Keratinocyte (primary cell): ENCODE measurements at places on chromosomes 5 and 9. TPM values are rescaled to one million over a fixed set of nuclear protein-coding genes. Genes with fewer than 3 reads are reported as not detected.
A peak's percentile ranks its signal among the peaks of the same experiment; 100 is the strongest.

RPL37 gene
- 987 to 3,530 TPM (median 3,448 TPM) in 3 replicates for polyA plus RNA-seq

CFAP77 gene
- not detected in 3 replicates for polyA plus RNA-seq

DCAF12 gene
- polyA plus RNA-seq, result 27.5 to 34.0 TPM (median 33.0 TPM) in 3 replicates

RASGEF1C gene
- polyA plus RNA-seq, result not detected in 3 replicates

BTNL8 gene
- polyA plus RNA-seq, result not detected in 3 replicates

FSD1L gene
- polyA plus RNA-seq, result 1.8 to 5.2 TPM (median 3.4 TPM) in 3 replicates

NUDT2 gene
- polyA plus RNA-seq, result 33.4 to 35.3 TPM (median 33.6 TPM) in 3 replicates

PCDHA8 gene
- polyA plus RNA-seq, result not detected in 3 replicates

RAB3C gene
- not detected in 3 replicates for polyA plus RNA-seq

DENND4C gene
- 16.5 to 26.0 TPM (median 25.6 TPM) in 3 replicates for polyA plus RNA-seq

TRPM3 gene
- 0.03 to 0.27 TPM (median 0.04 TPM) in 3 replicates for polyA plus RNA-seq

DNA sequence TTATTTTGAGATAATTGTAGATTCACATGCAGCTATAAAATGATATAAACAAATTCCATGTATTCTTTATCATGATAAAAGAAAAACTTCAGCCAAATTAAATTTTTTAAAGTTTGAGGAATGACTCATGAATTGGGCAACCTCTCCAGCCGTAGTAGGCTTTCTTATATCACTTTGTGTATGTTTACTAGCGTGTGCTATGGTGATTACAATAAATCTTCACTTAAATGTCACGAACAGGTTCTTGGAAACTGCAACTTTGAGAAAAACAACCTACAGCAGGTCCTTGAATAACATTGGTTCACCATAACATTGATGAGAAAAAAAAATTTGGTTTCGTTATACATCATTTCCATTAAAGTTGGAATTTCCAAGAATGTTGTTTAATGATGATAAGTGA is 730.9 kb upstream of the TYRP1 start:
- DNase-seq, result no peak

DNA sequence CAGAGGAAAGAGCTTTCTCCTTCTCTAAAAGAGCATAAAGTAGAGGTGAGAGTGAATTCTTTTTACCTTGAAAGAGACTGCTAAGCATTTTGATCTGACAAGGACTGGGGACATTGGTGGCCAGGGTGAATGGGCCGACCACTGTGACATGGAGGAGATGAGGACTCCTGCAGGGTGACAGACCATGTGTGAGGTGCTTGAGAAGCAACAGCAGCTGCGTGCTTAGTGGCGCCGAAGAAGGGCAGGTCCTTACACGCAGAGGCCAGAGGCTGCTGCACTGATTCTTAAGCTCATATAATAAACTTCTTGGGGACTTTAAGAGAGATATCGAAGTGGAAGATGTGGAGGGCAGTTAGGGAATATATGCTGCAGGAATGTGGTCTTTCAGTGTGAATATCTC is 8.7 kb upstream of the JAKMIP2 start:
- DNase-seq, result no peak

DNA sequence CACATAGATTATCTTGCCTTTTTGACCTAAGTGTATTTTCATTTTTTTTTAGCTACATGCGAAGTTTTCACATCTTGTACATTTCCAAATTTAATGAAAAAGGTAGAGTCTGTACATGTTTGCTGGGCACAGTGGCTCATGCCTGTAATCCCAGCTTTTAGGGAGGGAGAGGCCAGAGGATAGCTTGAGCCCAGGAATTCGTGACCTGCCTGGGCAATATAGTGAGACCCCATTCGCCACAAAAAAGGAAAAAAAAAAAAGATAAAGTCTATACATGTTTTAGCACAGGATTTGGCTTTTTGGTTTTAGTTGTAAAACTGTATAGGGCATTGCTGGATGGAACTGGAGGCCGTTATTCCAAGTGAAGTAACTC is 28.8 kb downstream of the RAI14 start:
- no peak for DNase-seq

DNA sequence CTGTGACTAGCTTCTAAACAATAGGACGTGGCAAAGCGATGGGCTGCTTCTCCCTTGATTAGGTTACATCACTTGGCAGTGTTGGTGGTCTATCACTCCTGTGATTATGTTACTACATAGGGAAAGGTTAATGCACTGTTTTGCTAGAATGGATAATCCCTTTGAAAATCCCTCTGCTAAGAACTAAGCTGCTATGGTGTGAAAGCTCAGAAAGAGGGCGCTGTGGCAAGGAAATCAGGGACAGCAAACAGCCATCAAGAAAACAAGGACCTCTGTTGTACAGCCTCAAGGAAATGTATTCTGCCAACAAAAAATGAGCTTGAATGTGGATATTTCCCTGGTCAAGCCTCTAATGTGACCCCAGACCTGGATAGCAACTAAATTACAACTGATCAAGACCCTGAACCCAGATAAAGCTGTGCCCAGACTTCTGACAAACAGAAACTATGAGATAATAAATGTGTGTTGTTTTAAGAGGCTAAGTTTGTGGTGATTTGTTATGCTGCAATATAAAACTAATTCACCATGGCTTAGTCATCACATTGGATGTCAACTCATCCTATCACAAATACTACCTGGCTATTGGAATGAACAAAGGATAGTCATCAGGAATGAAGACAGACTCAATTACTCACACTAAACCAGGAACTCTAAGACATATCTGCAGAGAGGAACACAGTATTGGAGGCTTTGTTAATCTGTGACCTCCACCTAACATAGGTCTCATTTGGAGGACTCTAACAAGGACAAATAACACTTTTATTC is 1215.9 kb downstream of the EFNA5 start:
- peak; percentile 62 for DNase-seq

DNA sequence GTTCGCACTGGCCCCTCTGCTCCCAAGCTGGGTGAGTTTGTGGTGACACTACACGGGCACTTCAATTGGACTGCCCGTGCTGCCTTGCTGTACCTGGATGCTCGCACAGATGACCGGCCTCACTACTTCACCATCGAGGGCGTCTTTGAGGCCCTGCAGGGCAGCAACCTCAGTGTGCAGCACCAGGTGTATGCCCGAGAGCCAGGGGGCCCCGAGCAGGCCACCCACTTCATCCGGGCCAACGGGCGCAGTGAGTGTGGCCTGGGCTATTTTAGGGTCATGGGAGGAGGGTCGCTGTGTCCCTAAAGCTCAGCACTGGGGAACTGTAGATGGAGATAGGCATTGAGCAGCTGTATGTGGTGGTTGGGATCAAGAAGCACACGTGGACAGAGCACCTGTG is 1.4 kb downstream of the NPR2 start:
- no peak for DNase-seq

DNA sequence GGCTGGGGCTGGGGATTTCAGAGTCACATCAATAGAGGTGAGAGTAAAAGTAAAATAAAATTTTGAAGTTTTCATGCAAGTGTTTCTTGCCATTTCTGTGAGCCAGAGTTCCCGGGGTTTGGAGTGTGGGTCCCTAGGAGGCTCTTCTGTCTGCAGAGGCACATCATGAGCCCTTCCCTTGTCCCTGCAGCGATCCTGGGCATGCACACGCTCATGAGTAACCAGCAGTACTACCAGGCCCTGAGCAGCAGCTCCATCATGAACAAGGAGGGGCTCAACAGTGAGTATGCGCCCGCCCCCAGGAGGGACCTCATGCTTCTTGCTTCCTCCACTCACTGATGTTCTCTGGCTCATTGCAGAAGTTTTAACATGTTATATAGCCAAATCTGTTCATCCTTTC is 61.1 kb downstream of the TMOD1 start:
- no peak for DNase-seq

- DNase-seq, result no peak
Measured at GRCh38 chr5:113615708-113616107, 102.2 kb downstream of the YTHDC2 start.

- DNase-seq, result no peak
Measured at GRCh38 chr9:16884373-16884772, 13.9 kb upstream of the BNC2 start.

GRCh38 chr9:134344068-134344799 is 18.0 kb downstream of the RXRA start:
- no peak for DNase-seq

GRCh38 chr5:73215531-73215890 is 42.5 kb downstream of the TMEM174 start:
- no peak for DNase-seq

GRCh38 chr5:59067956-59068656 is 485.2 kb downstream of the RAB3C start:
- DNase-seq, result no peak

- peak; percentile 1 for DNase-seq
Measured at GRCh38 chr5:97764700-97765099, 581.7 kb upstream of the RIOK2 start.

DNA sequence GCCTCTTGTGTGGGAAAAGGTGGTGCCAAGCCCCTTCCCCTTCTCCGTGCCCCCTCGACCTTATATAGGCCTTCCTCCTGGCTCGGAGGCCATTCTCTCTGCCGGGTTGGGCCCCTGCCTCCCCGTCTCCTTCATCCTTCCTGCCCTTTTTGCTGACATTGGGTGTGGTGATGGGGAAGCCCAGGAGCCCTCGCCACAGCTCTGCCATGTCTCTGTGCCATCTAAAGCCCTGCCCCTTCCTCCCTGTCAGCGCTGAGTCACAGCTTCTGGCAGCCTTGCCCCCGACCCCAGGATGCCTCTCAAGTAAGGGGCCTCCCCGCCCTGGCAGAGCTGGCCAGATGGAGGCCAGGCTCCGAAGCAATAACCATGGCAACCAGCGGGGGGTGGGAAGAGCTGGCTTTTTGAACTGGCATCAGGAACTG is 30.4 kb downstream of the JADE2 start:
- DNase-seq, result no peak

GRCh38 chr5:173243831-173244305 is 8.9 kb upstream of the NKX2-5 start:
- DNase-seq, result no peak

DNA sequence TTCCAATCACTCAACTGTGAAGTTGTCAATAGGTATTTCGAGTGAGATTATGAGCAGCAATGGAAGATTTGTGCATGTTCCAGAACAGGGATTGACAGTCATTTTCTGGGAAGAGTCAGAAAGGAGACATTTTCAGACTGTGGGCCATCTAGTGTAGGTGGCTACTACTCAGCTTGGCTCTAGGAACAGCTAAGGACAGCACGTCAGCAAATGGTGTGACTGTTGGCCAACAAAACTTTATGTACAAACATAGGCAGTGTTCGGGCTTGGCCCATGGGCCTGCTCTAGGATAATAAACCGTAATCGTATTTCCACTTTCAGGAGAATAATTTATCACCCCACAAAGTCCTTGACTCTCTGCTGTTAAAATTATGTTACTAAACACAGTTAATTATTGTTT is 143.6 kb downstream of the ADCY2 start:
- DNase-seq, result no peak

- DNase-seq, result no peak
Measured at GRCh38 chr9:26131886-26132285, 453.6 kb upstream of the TUSC1 start.

- no peak for DNase-seq
Measured at GRCh38 chr5:147464211-147464610, 45.7 kb downstream of the DPYSL3 start.

DNA sequence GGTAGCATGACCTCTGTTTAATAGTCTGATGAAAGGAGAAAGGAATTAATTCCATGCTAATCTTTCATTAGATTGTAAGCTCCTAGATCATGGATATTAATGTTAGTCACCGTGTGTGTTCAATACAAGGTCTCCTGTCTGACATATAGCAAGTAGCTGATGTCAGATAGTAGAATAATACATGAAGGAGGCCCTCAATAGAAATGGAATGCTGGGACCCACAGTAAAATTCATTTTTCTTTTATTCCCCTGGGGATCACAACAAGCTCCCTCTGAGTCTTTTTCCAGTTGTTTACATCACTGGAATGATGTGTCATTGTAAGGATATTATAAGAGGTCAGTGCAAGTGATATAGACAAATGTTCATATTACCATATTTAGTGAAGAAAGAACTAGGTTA is 240.3 kb upstream of the TRPC7 start:
- no peak for DNase-seq

DNA sequence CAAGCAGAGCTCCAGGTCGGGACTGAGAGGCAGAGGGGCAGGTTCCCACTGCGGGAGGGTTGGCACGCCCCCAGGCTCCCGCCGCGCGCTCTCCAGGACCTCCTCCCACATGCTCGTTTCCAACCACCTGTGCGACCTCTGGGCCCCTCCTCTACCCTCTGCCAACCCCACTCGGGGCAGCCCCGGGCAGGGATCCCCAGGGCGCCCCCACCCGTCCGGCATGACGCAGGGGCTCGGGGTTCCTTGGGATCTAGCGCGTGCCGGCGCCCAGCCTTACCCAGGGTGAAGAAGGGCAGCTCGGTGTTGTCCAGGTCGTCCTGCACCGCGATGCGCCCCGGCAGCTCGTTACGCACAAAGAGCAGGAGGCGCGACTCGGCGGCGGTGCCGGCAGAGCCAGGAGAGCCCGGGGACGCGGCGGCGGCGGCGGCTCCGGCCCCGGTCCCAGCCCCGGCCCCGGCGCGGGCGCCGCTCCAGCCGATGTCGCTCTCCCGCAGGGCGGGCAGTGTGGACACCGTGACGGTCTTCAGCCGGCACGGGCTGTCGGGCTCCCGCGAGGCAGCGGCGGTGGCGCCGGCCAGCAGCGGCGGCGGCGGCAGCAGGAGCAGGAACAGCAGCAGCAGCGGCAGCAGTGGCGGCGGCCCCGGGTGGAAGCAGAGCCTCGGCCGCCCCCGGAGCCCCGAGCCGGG is 494 bp downstream of the ASTN2 start:
- no peak for DNase-seq

DNA sequence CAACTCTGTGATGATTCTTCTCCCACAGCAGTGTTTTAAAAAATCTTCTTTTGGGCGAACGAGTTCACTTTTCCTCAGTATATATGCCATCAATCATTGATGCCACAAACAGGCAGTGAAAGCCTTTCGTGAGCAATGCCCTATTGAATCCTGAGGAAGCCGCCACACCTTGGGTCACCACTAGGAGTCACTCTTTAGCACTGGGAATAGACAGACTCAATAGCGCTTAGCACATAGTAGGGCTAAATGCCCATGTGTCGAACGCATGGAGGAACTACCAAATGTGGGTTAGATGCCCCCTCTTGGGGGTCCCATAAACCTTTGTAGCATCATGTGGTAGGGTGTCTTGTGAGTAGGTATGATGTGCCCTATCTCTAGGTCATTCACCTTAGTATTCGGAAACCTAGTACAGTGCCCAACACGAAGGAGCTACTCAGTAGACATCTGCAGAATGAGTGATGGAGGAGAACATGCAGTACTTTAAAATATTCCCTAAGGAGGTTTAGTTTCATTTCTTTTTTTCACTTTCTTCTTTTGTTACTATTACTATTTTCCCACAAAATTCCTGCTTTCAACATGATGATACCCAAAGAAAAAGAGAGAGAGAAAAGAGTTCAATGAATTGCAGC is 603.7 kb downstream of the BNC2 start:
- no peak for DNase-seq

DNA sequence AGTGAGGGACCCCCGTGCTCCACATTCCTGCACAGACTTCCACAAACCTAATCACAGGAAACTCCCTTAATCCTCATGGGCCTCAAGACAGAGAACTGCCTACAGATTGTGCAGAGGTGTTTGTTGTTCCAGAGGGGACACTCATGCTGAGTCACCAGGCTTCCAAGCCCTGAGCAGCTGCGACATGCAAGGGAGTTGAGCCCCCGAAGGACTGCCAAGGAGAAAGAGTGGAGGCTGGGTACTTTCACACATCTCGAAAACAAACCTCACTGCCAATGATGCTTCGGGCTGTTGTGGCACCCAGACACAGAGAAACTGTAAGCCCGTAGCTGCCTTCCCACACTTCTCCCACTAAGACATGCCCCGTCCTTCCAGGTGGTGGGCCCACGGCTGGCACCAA is 480.8 kb downstream of the CDH12 start:
- no peak for DNase-seq

GRCh38 chr5:159655757-159656409 is 260.4 kb upstream of the ADRA1B start:
- DNase-seq, result no peak
